ENCODE measurements at places on chromosomes 5 and 9.

GRCh38 chr9:135230817-135231520 is 143.5 kb downstream of the OLFM1 start:
- DNase-seq, result no peak

- DNase-seq, result no peak
These were observed 6.3 kb downstream of the SHB start for GRCh38 chr9:38062498-38063362.

DNA sequence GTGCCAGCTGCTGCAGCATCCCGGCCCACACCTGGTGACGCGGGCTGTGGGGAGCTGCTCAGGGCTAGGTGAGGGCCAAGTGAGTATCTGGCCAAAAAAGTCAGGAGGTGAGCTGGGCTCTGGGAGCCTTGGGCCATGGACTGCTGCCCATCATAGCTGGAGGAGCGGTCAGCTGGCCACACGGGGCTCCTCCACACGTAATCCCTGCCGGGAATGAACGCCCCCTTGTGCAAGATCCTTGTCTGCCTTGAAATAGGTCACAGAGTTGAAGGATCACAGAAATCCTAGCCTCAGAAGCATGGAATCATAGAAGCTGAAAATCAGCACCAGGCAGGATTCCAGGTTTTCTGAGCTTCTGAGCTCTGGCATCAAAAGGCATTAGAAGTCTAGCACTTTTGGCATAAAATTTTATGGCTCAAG is 16.8 kb upstream of the COL27A1 start:
- no peak for DNase-seq

DNA sequence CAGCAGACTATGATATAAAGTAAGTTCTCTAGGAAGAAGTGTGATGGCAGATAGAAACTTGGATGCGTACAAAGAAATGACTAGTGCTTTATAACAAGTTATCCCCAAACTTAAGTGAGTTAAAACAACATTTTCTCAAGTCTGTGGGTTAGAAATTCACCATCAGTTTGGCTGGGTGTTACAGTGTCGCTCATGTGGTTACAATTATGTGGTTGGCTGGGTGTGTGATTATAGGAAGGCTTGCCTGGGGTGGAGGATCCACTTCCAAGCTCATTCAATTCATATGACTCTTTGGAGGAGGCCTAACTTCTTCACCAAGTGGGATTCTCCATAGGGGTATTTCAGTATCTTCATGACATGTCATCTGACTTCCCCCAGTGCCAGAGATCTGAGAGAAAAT is 10.3 kb upstream of the C9orf40 start:
- no peak for DNase-seq

- DNase-seq, result no peak
These were observed 38.9 kb downstream of the PRRC2B start for GRCh38 chr9:131432597-131433301.

DNA sequence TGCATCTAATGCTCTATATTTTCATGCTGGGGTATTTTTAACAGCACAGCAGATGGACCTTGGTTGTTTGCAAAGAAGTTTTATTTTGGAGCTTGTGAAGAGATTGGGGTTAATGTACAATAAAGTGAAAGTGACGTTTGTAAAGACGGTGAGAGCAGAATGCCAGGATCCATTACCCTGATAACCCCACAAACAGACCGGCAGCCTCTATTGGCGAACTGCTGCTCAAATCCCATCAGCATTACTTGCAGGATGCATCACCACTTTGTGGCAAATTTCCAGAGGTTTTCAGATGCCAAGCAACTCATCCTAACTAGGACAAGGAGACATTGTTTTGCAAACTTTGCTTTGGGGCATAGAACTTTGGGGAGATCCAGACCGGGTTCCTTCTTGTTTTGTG is 383.3 kb upstream of the ZNF462 start:
- peak; percentile 25 for DNase-seq

DNA sequence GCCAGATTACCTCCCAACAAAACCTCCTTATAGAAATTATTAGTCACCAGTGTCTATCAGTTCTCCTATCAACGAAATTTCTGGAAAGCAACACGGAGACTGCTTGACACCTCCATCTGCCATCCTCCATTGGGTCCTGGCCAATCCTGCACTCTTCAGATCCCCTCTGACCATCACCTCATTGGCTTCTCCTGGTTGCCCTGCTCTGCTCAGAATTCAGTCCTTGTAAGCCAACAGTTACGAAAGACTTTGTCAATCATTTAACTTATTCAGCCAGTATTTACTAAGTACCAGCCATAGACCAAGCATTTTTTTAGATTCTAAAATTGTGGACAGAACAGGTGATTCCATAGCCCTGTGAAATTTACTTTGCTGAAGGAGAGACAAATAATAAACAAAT is 228.5 kb downstream of the MARCHF11 start:
- no peak for DNase-seq

DNA sequence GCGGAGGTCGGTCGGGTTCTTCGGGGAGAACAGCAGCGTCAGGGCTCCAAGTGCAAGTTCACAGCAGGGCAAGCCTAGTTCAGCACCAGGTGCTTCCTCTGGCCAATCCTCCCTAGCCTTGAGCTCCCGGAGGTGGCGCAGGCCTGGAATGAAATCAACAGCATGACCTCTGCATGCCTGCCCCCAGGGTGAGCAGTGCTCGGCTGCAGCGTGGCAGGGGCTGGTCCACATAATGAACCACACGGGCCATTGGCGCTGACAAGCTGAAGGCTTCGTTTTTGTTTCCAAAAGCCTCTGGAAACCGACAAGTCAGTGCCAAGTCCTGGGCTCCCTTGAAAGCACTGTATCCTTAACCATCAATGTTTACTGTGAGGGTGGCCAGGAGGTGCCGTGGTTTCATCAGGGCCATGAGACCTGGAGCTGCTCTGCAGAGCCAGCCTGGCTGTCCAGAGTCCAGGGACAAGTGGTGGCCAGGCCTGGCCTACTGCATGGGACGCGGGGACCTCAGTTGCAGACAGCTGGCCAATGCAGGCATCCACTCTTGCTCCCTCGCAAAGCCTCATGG is 2.1 kb upstream of the INPP5E start:
- no peak for DNase-seq

DNA sequence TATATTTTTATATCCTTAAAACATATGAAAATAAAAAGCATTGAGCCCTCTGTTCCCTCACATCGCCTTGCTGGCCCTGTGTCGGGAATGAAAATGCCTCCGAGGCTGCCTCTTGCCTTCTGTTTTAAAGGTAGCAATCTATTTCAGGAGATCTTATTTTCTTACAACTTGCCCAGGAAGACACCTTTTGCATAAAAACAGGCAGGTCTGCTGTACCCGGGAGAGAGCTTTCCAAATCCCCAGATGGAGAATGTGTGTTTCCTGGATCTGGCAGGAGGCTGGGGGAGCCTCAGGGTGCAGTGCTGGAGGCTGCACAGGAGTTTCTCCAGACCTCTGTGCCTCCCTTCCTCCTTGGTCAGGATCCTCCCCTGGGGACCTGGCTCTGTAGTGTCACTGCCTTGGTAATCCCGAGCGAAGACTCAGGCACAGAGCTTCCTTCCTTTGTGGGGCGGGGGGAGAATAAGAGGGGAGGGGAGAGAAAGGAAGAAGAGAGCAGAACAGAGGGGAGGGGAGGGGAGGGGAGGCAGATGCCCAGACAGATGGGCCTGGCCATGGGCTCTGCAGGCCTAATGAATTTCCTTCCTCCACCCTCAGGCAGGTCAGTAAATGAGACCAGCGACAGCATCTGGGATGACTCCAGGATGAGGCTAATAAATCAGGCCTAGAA is 104.0 kb upstream of the BOD1 start:
- no peak for DNase-seq

GRCh38 chr5:139745132-139745799 is 50.3 kb upstream of the PSD2 start:
- peak; percentile 37 for DNase-seq

- DNase-seq, result no peak
These were observed 394.6 kb downstream of the PSAT1 start for GRCh38 chr9:78691542-78691941.

DNA sequence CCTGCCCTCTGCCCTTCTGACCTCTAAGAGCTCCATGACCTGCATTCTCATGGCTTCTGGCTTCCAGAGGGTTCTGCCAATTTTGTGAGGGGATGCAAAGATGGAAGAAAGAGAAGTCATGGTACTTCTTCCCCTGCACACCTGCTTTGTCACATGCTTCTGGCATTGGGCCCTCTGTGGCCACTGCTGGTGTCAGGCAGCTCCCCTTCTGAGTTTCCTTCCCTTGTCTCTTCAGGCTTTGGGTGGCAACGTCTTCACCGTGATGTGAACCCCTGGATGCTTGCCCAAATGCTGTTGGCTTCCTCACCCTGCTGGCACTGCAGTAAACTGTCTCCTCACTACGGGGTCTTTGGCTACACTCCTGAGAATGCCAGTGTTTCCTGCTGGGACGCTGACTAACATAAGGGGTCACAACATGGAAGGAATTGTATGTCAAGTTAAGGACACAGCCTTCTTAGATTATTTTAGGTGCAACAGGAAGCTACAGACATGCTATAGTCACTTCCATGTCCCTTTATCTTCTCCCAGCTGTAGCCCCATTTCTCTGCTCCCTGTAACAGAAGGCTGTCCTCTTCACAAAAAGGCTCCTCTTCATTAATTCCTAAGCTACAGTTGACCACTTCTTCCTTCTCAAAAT is 8.9 kb upstream of the CLINT1 start:
- DNase-seq, result no peak

DNA sequence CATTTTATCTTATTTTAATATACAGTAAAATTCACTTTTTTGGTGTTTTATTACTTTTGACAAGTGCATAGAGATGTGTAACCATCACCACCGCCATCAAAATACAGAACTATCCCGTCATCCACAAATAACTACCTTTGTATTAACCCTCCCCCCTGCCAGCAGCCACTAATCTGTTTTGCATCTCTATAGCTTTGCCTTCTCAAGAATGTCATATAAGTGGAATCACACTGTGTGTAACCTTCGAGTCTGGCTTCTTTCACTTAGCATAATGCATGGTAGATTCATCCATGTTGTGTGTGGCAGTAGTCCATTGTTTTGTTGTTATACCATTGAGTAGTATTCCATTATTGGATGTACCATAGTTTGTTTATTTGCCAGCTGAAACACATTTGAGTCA is 98.8 kb downstream of the BOD1 start:
- no peak for DNase-seq

DNA sequence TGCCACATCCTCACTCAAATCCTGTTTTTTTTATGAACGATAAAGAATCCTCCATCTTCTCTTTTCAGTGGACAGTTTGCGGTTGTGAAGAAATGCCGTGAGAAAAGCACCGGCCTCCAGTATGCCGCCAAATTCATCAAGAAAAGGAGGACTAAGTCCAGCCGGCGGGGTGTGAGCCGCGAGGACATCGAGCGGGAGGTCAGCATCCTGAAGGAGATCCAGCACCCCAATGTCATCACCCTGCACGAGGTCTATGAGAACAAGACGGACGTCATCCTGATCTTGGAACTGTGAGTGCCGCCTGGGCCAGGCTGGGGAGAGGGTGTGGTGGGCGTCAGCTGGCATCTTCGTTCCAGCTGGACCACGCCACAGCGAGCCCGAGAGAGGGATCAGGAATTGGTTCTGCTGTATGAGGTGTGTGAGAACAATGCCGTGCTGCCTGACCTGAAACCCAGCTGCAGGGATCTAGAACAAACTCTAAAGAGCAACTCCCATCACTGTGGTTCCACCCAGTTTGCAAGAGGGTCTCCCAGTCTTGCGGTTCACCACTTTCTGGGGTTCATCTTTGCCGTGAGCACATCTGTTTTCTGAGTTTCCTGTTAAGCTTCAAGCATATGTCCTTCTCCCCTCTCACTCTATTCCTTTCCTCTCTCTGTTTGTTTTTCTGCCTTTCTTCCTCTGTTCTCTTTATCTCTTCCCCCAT is 107.4 kb downstream of the DAPK1 start:
- no peak for DNase-seq

DNA sequence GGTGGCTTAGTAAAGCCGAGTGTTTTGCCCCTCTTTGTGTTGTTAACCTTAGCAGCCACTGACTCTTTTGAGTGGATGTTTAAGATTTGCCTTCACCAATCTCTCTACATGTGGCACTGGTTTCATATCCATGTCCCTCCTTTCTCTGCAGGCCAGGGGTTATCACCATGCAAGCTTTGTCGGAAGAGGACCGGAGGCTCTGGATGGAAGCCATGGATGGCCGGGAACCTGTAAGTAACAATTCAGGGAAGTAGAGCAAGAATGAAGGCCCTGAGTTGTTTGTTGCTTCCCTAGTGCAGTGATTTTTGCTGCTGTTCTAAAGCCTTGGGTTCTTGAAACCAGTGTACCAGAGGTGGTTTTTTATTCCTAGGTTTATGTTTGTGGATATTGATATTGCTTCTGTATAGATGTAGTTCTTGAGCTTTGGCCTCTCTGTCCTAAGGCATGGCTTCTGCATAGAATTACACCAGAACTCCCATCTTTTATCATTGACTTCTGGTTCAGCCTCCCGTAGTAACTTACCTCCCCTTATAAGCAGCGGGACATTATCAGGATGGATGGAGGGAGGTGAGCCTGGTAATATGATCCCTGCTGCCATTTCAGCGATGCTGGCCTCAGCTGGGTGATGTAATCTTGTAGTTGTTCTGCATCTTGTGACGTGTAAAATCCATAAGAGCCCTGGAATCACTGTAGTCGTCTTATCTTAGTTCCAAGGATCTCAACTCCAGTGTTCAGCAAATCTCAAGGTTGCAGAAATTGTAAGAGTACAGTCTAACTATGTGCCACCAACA is 161.9 kb downstream of the ARHGAP26 start:
- no peak for DNase-seq

- DNase-seq, result no peak
These were observed 63.4 kb upstream of the LRRTM2 start for GRCh38 chr5:138938526-138938925.

- no peak for DNase-seq
These were observed 233.7 kb upstream of the IL12B start for GRCh38 chr5:159564031-159564430.

DNA sequence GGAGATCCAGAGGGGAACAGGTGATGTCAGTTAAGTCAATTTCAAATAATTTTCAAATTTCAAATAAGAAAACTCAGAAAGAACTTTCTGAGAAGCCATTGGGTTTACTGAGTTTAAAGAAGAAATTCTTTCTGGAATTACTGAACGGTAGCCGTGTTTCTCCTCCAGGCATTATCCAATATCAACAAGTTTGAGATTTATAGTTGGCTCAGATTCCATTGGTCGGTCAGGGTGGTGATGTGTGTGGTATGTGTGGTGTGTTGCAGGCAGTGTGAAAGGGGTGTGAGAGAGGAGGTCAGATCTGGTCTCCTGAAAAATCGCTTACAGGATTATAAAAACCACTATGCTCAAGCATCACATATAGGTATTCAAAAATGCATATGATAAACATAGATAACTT is 60.1 kb downstream of the PDE4D start:
- no peak for DNase-seq
